ENCODE measurements at places on chromosomes 13 and 19. TPM values are rescaled to one million over a fixed set of nuclear protein-coding genes. Genes with fewer than 3 reads are reported as not detected.

GRCh38 chr19:45224645-45225044 is 20.6 kb downstream of the EXOC3L2 start:
- DNase-seq: no peak

DNA sequence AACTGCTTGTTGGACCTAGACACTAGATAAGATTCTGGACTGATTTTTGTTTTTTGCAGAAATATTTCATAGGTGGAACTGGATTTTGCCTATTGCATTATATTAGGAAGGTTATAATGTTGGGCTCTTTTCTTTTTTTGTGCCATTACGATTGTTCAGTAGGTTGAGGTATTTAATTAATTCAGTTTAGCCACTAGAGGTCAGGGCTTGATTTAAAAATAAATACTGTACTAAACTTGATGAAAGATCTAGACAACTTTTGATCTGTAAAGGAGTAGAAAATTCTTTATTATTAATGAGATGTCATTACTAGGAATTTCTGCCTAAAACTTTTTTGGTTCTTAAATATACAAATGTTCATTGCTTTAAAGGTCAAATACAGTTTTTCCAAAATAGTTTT is 15.2 kb upstream of the SUPT20H start:
- peak; percentile 8 for DNase-seq

MED25 gene
- total RNA-seq: 77.7 TPM

B3GNT8 gene
- not detected for total RNA-seq

IGLON5 gene
- not detected for total RNA-seq

PSPN gene
- total RNA-seq: 3.4 TPM

DNA sequence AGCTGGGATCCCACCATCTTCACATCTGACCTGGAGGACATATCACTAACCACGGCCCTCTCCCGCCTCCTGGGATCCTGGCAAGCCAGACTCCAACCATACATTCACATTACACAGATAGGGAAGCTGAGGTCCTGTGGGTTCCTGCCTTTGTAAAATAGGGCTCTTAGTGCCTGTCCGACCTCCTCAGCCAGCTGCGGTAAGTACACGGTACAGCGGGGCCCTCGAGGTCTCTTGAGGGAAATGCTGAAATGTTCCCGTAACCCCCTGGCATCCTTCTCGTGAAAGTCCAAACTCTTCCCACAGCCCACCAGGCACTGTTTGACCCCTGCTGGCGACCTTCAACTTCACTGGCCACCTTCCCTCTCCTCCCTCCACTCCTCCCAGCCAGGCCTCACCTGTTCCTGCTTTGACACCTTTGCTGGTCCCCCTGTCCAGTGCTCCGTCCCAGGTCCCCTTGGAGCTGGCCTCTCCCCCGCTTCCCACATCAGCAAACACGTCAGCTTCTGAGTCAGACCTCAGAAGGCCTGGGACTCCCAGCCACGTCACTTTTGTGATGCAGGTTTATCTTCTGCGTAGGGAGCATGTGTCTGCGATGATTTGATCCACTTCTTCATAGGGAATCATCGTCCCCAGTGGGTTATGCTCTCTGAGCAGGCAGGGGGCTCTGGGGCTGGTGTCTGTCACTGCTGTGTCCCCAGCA is 8.8 kb upstream of the GNG7 start:
- DNase-seq: no peak

DNA sequence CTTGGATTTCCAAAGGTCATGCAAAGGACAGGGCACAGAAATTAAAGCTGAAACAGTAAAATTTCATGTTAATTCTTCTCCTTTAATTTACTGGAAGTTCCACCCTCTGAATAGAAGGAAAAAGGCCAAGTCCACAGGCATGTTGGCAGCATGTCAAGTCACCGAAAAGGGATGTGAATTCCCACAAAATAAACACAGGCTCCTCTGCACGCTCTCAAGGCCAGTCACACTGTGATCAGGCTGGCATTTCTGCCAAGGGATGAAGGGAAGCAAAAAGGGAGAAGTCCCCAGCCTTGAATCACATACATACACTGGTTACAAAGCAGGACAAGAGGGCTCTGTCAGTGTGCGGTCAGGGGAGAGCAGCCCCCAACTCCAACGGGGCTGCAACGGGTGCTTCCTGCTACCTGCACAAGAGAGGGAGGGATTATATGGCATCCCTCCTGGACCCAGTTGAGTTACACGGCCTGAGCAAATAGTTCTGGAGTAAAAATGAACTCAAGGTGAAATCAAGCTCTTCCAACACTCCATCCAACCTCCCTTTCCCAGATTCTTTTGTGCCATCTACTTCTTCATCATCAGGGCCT is 6.9 kb downstream of the DCLK1 start:
- DNase-seq: no peak

SMAD9 gene
- total RNA-seq: 4.3 TPM

DNA sequence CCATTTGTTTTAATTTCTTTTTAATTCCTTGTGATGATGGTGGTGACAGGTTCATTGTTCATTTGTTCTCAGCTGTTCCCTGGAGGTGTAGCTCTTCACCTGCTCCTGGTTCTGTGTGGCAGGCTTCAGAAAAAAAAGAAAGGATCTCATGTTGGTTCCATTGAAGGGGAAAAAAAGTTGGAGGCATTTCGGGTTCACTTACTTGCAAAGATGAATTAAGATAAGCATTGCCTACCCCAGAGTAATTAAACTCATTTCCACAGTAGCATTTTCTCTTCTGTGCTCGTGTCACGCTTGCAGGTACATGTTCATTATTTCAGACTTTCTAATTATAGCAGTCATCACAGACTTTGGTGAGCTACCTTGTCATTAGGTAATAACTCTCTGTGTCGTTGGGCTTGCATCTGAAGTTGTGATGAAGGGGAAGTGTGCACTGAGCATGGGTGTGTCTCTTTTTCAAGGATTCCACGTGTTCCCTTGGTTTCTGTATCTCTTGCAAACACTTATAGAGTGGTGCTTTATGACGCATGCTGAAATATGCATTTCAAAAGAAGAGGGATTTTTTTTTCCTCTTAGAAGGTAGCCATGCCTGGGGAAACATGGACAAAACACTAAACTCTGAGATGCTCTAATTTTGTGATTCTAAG is 69.1 kb downstream of the MTUS2 start:
- DNase-seq: no peak

- DNase-seq: no peak
Measured at GRCh38 chr13:92804346-92804745, 422.3 kb upstream of the GPC6 start.

DNA sequence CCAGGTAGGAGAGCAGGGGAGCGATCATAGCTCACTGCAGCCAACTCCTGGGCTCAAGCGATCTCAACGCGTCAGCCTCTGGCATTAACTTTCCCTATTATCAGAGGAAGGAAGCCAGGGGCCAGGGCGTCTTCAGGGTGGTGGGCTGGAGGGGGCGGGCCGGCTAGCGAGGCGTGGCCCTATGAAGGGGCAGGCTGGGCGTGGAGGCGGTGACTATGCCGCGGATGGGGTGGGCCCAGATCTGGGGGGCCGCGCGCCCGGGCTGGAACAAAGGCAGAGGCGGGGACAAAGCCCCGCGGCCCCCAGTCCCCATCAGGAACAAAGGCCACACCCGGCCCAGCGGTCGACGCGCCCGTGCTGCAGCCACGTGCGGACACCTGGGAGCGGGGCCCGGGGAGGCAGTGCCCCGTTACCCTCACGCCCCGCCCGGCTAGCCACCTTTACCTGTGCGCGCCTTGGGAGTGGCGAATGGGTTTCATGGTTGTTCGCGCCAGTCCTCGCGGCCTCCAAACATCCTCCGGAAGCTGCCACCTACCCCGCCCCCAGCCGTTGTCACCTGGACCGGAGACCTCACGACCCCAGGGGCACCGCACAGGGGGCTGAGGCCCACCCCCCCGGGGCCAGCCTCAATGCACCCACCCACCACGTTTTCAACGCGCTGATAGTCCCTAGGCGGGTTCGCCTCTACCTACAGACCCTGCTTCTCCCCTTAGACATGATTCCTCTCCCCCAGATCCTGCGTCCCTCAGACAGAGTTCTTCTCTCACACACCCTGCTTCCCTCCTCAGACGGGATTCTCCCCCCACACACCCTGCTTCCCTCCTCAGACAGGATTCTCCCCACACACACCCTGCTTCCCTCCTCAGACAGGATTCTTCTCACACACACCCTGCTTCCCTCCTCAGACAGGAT is 5.4 kb upstream of the TRIM28 start:
- no peak for DNase-seq

CABP5 gene
- total RNA-seq: not detected

ERFL gene
- 0.79 TPM for total RNA-seq

GRCh38 chr13:98746968-98747367 is 5.5 kb downstream of the SLC15A1 start:
- no peak for DNase-seq

DNA sequence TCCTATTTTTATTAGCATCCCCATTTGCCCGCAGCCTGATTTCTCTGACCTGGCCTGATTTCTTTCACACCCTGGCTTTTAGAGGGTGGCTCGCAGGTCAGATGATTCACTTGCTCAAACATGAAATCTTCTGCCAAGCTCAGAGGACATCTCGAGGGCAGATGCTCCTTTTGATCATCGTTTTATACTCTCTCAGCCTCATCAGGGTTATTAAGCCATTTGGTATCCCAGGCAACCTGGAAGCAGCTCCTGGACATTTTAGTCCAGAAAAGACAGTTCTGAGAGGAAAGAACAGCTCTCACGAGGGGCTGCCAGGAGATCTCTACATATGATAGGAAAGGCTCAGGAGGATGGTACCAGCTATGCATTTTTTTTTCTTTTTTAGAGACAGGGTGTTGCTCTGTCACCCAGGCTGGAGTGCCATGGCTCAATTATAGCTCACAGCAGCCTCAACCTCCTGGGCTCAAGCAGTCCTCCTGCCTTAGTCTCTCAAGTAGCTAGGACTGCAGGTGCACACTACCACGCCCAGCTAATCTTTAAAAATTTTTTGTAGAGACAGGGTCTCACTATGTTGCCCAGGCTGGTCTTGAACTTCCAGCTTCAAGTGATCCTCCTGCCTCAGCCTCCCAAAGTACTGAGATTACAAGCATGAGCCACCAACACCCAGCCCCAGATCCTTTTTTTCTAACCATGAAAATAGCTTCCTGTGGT is 165.4 kb downstream of the KATNAL1 start:
- DNase-seq: no peak

- no peak for DNase-seq
Measured at GRCh38 chr19:1896508-1896907, 8.7 kb upstream of the ADAT3 start.

DNA sequence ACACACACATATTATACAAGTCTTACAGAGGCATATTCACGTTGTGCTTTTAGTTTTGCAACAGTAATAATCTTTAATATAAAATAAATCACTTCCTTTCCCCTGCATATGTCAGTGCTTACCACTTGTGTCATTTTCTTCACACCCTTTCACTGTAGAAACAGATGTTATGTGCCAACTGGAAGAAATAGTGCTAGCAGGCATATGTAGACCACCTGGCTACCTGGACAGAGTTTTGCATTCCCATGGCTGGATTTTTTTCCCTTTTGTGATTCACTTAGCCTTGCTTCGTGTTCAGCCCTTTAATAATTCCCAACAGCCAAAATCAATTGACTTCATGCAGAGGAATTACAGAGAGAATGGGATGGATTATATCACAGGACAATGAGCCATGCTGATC is 399.1 kb upstream of the SPRY2 start:
- DNase-seq: no peak

GRCh38 chr19:45475537-45476291 is 7.9 kb downstream of the FOSB start:
- DNase-seq: no peak

GRCh38 chr19:45981350-45981749 is 7.7 kb upstream of the NOVA2 start:
- DNase-seq: no peak

GRCh38 chr19:53865918-53866864 is 1.5 kb upstream of the MYADM start:
- peak; percentile 60 for DNase-seq

DNA sequence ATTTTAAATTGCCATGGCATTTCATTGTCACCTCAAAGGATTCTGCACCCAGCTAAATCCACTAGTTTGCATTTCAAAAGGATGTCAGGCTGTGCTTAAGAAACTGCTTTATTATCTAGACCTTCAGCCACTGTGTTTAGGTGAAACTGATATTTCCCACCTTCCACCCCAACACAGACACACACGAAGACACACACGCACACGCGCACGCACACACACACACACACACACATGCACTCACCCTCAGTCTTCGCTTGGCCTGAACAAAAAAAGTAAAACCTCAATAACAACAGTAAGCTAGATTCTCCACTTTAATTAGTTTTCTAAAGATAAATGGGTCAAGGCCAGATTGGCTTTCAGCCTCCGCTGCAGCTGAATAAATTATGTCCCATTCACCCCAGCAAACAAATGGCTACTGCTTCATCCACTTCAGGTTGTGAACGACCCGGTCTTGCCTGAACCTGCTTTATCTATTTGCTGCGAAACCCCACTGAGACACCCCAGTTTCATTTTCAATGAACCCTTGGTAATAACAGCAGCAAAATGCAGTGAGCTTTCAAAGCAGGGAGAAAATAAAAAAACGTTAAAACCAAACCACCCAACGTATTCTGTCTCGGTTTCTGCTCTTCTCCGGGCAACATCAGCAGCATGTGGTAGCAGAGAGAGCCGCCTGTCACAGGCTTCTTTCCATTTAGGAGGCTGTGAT is 166.8 kb downstream of the DCT start:
- no peak for DNase-seq

- DNase-seq: peak; percentile 87
Measured at GRCh38 chr19:45506246-45506988, 862 bp upstream of the VASP start.

DNA sequence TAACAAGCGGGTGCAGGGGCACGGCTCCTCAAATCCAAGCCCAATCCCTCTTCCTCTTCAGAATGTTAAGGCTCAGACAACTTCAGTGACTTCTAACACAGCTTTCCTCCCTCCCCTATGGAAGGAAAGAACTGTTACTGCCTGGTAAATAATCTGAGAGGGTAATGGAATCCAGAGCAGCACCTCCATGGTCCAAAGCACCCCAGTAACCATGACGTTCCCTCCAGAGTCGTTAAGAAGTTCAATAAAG is 969 bp downstream of the AKT2 start:
- no peak for DNase-seq

- no peak for DNase-seq
Measured at GRCh38 chr19:18939922-18940768, 872 bp downstream of the HOMER3 start.

- DNase-seq: no peak
Measured at GRCh38 chr13:53276265-53276664, 247.7 kb downstream of the OLFM4 start.

CDC34 gene
- total RNA-seq: 87.4 TPM

DNA sequence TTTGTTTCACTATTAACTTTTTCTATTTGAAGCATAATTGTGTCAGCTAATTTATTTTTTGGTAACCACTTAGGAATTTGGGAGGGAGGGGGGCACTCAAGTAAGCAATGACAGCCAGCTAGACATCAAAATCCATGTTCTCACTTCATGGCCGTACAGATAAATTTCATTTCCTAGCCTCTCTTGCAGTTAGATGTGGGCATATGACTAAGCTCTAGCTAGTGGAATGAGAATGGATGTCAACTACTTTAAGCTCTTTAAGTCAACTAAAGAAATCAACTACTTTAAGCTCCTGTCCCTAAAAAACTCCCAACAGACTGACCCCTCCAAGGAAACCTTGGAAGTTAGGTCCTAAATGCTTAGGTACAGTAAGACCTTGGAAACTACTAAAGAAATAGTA is 92.0 kb downstream of the KCNRG start:
- DNase-seq: no peak
